Posterior cingulate gyrus (tissue), 11 donors: ENCODE measurements at places on chromosomes 4 and X.

DNA sequence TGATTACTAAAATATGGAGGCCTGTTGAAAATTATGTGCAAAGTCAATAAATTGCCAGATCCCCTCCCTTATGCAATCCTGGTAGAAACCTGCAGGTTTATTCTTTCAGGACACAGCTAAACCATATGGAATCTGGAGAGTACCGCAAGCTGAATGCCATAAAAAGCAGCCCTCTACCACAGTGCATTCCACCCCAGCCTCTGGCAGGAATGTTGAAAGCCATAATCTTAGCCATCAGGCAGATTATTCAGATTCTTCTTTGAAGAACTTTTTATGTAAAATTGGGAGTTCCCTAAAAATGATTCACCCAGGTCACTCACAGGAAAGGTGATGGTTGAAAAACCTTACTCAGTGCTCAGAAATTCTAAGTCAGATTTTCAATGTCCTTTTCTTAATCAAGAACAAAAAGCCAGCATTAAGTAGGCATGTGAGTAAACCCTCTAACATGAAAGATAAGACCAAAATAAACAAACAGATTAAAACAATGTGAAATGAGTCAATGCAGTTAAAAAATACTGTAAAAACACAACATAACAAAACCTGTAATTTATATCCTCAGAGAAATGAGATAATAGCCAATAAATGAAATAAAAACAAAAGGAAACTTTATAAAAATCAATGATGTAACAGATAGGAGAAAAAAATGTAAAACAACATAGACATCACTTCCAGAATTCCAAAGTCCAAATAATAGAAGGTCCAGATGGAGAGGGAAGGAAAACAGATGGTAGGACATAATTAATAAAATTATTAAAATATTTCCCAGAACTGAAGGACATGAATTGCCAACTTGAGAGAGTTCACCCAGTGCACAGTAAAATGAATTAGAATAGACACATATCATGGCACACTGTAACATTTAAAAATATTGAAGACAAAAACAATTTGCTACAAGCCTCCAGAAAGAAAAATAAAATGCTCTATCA is 226.9 kb downstream of the FSTL5 start:
- no peak for DNase-seq

DNA sequence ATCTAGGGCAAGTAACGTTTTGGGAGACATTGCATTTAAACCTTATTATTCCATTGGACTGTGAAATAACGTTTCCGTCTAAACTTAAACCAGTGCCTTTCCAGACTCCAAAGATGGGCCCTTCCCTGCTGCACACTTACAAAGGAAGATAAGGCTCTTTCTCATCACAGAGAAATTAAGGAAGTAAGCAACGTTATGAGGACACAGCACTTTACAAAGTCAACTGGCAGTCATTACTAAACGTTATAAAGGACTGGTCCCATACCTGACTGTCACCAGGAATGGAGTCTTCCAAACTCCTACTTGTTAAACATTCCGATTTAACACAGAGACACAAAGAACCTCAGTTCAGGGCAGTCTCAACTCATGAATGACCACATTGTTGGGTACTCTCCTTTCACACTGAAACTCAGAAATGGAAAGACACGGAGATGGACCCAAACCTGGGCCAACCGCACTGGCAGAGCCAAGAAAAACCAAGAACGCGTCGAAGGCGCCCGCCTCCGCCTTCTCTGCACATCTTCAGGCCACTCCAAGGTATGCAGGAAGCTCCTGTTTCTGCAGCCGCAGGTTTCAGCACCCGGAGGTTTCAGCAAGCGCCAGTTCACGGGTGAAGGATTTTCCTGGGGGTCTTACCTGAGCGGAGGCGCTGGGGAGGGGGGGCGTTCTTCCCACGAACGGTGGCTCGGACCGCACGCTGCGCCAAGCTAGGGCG is 670 bp downstream of the PAPSS1 start:
- DNase-seq, result no peak

DNA sequence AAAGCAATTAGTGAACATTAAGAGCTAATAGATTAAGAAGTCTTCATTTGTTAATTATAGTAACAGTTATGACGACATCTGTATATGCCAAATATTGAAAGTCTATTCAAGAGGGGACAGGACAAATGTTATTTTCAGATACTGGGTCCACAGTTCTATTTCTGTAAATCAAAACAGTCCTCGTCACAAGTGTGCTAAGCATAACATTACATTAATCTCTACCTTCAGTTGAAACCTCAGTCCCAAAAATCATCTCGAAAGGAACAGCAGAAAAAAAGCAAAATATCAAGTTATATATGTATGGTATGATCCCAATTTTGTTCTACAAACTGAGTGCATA is 70.3 kb downstream of the APBB2 start:
- DNase-seq, result no peak

- DNase-seq, result no peak
Observed at GRCh38 chr4:94813221-94813620, 55.5 kb downstream of the BMPR1B start.

- no peak for DNase-seq
Observed at GRCh38 chr4:179415037-179415846, 1973.0 kb upstream of the AGA start.

DNA sequence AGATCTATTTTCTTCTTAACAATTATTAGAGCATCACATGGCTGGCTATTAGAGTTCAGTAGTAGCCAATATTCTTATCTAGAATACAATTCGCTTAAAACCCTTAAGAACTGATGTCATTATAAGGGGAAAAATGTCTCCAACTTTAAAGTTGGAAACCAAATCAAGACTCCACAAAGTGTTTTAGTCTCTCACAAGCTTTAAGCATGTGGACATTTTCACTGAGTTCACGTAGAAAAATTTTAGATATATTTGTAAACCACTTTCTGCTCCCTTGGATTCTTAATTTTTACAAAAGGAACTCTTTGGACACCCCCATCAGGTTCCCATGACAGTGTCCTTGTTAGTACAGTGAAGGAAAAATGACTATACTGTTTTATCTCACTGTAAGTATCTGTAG is 123.9 kb upstream of the NAP1L5 start:
- DNase-seq, result no peak

DNA sequence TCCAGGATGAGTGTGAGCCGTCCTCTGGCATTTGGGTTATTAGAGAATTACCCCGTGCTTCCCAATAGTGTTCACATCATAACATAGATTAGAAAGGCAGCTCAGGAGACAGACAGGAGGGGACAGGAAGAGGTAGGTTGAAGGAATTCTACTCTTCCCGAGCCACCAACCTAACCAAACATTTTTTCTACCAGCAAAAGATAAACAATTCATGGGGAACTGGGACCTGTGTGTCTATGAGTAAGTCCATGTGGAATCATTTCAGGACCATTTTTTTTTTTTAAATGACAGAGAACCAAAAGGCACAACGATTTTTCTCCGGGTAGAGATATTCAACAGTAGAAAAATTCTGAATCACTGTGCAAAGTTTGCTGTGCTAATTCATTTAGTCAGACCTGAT is 174.2 kb upstream of the ETNPPL start:
- no peak for DNase-seq

DNA sequence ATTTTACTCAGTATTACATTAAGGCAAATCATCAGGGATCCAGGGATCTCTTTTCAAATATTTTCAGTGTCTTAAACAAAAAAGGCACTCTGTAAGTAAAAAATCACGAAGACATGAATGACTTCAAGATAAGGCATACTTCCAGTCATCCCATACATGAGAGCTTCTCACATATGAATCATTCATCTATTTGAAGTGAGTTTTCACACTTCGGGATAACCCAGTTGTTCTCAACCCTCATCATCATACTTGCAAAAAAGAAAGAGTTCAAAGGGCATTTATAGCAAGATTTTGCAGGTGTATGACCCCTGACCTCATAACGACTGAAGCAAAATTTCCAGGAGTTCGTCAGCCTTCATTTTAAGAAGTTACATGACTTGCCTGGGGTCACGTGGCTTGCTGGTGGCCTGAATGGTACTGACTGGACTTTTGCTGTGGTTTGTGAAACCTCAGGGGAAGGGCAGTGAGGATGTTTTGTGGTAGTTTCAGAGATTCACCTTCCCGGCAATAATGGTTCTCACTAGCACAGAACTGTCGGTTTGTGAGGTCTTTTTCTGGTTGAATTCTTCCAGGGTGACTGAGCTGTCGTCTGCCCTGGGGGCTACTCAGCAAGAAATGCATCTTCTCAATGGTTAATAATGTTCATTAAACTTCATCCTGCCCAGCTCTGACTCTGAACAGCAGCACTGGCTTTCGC is 115.8 kb upstream of the SHISA3 start:
- DNase-seq, result no peak

GRCh38 chr4:54661686-54662085 is 3.9 kb downstream of the KIT start:
- DNase-seq, result no peak

DNA sequence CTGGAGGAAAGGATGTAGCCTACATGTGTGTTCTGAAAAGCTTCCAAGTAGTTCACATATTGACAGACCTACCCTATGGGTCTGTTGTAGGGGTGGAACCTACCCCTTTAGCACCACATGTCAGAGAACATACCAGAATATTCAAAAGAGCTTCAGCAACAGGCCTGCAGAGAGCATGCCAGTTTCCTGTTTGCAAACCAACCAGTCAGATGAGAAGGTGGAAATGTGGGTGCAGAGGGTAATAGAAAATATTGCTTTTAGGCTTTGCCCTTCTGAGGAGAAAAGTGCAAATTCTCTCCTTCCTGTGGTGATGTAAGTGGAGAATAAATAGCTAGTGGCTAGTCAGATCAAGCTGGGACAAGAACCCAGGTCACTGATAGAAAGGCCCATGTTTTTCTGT is 16.4 kb downstream of the INTS6L start:
- no peak for DNase-seq

DNA sequence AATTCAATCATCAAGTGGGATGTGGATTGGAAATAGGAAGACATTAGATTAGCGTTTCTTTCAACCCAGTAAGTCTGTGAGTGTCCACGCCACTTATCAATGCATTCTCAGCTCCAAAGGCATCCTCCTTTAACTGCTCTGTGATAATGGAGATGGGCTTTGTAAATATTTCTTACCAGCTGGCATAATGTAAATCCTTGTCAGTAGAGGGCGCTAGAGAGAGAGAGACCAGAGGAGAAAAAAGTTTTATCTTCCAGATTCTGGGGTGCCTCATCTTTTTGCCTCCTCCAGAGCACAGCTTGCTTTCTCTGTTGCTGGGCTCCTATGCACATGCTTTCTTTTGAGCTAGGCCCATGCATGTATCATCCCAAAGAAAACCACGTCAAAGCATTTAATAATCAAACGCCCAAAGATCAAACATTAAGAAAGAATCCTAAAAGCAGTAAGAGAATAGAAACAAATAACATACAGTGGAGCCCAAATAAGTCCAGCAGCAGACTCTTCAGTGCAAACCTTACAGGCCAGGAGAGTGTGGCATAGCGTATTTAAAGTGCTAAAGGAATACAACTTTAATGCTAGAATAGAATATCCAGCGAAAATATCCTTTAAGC is 9.6 kb upstream of the MTMR1 start:
- DNase-seq, result no peak

- no peak for DNase-seq
Observed at GRCh38 chrX:14694611-14695010, 165.3 kb downstream of the GLRA2 start.

- no peak for DNase-seq
Observed at GRCh38 chrX:124257924-124258702, 74.3 kb upstream of the TEX13D start.

GRCh38 chrX:75547783-75548182 is 24.9 kb upstream of the ZDHHC15 start:
- peak; percentile 9 for DNase-seq

- no peak for DNase-seq
Observed at GRCh38 chr4:17780501-17781299, 721 bp downstream of the FAM184B start.

- peak; percentile 75 for DNase-seq
Observed at GRCh38 chr4:128386761-128387599, 99.4 kb upstream of the PGRMC2 start.

- DNase-seq, result no peak
Observed at GRCh38 chr4:119135721-119136121, at the start of gene MYOZ2. TSS of gene MYOZ2 (plus strand) at chr4:119135832. CDS start at chr4:119136526, 694 bp downstream.

DNA sequence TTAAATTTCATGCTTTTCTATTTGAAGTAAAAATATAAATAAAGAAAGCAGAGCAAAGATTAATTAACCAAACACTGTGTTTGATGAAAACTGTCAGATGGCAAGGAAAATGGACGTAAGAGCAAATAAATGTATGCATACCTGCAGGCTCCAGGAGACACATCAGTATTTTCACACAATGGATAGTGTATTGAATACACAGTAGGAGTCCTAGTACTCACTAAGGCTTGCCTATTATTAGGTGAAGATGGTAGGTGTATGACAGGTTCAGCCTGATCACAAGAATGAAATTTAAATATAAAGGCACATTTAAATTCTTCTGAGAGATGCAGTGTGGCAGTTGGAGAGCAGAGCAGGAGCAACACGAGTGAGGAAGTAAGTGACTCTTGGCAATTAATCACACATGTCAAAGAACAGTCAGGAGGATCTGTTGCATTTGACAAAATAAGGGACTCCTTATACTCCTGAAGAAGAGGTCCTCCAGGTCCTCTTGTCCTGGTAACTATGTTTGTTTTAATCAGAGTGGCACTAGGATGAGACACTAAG is 106.0 kb upstream of the NDST4 start:
- no peak for DNase-seq

GRCh38 chr4:154319736-154320135 is 171.9 kb downstream of the DCHS2 start:
- DNase-seq, result no peak

- no peak for DNase-seq
Observed at GRCh38 chr4:1325681-1326635, 21.1 kb upstream of the UVSSA start.

- no peak for DNase-seq
Observed at GRCh38 chr4:143308377-143308776, 28.3 kb upstream of the GAB1 start.

DNA sequence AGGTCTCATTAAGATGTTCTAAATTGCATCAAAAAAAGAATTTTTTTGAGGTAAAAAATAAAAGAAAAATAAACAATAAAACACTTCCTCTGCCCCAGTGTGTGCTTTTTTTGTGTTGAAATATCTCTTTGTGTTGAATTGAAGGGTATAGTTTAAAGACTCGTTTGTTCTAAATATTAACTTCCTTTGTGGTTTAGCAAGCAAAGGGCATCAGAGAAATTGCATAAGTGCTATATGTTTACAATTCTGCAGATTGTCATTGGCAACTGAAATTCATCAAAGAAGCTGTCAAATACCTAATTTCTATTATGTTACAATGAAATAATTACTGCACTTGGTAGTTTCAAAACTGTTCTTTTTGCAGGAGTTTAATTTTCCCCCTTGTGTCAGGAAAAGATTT is 260.5 kb downstream of the DKK2 start:
- no peak for DNase-seq

- DNase-seq, result no peak
Observed at GRCh38 chr4:88497859-88498409, 25.6 kb downstream of the PYURF start.

GRCh38 chrX:21479695-21480270 is 105.6 kb downstream of the CNKSR2 start:
- peak; percentile 21 for DNase-seq
